NCI-H2081 (cell line): ENCODE measurements at places on chromosomes 1 and 21.

- DNase-seq, result no peak
These were observed 216.6 kb downstream of the MRPL39 start for GRCh38 chr21:25390701-25391100.

- DNase-seq, result no peak
These were observed 53.4 kb downstream of the DPH5 start for GRCh38 chr1:100972185-100972584.

DNA sequence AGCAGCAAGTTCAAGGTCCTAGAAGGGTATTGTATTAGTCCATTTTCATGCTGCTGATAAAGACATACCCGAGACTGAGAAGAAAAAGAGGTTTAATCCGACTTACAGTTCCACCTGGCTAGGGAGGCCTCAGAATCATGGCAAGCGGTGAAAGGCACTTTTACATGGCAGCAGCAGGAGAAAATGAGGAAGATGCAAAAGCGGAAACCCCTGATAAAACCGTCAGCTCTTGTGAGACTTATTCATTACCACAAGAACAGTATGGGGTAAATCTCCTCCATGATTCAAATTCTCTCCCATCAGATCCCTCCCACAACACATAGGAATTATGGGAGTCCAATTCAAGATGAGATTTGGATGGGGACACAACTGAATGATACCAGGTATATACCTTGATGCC is 409.5 kb downstream of the NTNG1 start:
- no peak for DNase-seq

GRCh38 chr21:17688912-17689874 is 76.5 kb upstream of the BTG3 start:
- DNase-seq, result peak; percentile 88

DNA sequence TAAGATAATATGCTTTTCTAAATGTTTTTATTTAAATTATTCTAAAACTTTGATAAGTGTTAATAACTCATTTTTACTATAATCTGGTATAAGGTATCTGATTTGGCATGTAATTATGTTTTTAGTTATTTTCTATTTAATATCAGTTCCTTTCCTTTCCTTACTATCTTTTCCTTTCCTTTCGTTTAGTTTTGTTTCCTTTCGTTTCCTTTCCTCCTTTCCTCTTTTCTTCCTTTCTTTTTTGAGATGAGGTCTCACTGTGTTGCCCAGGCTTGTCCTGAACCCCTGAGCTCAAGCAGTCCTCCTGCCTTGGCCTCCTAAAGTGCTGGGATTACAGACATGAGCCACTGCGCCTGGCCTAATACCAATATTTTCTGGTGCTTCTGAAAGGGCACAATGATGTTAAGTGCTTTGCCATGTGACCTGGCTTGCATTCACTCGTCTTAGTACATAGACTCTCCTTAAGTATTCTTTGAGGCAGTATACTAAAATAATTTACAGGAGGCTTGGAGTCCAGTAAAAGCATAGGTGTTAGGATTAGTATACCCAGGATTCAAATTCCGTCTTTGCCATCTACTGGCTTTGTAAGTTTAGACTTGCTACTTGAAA is 18.7 kb downstream of the MIER1 start:
- DNase-seq, result no peak

DNA sequence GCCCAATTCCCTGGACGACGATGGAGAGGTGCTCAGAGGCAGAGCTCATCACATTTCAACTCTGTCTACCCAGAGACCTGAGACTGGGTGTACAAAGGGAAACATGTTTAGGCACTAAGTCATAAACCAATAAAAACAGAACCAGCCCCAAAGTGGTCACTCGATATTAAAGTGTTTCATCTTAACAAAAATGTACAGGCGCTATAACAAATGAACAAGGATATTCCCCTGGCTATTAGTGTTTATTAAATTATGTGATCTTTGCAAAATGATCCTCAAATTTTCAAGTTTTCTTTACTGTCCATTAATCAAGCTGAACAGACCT is 43.6 kb downstream of the NPHP4 start:
- no peak for DNase-seq

DNA sequence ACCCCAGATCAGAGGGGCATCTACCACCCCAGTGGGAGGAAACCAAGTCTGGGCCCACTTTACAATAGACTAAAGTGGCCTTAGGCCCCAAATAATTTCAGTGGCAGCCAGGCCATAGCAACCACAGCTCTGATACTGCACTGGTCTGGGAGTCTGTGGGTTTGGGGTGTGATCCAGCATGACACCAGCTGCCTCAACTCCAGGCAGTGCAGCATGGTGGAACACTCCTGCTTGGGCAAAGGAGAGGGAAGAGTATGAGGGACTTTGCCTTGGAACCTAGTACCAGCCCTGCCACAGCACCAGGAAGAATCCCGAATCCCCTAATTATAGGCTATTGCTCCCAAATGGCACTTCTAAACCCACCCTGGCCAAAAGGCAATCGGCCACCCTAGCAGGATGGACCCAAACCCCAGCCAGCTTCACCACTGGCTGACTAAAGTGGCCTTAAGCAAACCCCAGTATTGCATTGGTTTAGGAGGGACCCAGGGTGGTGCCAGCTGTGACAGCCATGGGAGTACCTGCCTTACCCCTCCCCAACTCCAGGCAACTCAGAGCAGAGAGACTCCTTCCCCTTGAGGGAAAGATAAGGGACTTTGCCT is 47.1 kb downstream of the PACC1 start:
- no peak for DNase-seq

- peak; percentile 17 for DNase-seq
These were observed 9.8 kb downstream of the ERRFI1 start for GRCh38 chr1:8016210-8016894.

GRCh38 chr1:226831953-226832352 is 38.5 kb upstream of the PSEN2 start:
- no peak for DNase-seq

DNA sequence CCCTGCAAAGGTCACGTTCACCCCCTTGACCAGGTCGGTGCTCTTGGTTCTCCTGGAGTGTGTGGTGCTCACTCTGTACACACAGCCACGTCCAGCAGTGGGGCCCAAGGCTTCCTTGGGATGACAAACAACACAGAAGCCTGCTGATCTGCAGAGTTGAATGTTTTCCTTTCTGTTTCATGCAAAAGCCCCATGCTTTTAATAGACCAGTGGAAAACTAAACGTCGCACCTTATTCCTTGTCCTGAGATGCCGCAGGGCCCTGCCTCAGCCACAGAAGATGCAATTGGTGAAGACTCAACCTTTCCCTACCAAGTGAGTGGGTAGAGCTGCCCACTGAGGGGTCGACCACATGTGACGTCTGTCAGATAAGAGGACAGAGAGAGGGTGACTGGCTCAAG is 5.8 kb upstream of the PDPN start:
- no peak for DNase-seq

DNA sequence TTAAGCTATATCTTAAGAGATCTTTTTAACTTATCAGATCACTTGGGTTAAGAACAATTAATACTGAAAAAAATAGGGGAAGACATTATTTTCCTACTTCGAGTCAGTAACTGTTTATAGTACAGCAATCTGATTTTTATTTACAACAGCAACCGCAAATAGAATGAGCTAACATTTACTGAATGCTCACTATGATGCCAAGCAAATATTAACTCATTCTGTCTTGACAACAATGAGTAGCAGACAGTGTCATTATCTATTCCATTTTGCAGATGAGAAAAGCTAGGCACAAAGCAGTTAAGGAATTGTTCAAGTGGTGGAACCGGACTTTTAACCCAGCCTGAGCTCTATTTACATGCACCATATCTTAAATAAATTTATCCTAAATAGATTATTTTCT is 273.7 kb downstream of the NTNG1 start:
- DNase-seq, result no peak

GRCh38 chr1:158095737-158096335 is 84.9 kb upstream of the CD1D start:
- no peak for DNase-seq

DNA sequence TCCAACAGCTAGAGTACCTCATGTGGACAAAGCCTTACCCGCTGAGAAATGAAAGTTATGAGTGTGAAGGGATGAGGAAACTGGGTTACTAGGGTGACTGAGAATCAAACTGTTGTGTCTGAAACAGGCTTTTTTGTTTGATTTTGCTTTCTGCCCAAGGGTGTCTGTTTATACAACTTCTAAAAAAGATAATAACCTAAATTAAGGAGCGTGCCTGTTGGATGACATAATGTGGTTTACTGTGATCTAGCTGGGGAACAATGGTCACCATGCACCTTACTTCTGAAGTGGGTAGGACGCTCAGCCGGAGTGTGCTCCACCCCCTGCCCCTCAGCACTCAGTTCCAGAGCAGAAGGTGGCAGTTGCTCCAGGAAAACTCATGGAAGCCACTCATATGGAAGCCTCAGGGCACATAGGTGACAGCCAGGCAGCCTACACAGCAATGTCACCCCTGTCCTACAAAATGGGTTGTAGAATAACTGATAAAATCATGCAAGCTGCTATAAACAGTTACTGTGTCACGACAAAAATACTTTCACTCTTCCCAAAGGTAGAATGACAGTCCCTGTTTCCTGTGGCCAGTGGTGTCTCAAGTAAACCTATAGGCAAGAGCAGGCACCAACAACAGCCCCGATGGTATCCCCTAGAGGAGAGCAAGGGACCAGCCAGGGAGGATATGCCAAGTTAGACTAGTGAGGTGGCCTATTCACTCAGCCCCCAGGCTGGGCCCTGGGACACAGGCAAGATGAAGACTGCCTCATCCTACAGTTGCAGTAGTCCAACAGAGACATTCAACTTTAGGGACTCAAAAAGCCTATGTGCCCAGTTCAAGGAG is 29.3 kb downstream of the SIPA1L2 start:
- DNase-seq, result peak; percentile 54

DNA sequence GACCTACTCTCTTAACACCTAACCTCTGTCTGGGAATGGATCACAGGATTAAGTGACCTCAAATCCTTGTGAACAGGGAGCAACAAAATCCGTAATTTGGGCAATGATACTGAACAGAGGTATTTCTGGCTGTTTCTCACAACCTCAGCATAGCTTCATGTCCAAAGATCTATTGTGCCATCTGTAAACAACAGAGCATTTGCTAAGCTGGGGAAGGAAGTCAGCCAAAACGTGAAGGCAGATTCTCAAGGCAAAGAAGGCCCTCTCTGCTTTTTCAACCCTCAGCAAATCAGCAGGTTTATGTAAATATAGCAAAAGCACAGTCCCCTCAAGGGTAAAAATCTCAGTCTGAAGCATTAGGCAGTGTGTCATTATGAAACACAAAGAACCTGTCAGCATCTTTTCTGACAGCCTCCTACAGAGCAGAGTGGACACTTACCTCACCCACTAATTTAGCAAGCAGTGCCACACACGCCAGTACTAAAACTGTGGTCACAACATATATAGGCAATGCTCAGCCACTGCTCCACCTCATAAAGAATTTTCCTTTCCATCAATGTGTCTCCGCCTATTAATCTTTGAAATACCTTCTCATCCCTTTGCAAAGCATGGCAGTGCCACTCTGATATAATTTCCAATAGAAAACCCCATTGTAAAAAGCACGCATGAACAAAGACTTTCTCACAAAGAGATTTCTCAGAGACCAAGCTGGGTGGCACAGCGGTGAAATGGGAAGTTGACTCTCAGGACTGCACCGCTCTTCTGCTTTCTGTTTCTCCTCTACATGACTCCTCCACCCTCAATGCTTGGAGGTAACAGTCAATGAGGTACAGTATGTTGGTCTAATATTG is 188.0 kb downstream of the RERE start:
- DNase-seq, result peak; percentile 84

GRCh38 chr1:98468111-98468717 is 193.3 kb upstream of the SNX7 start:
- DNase-seq, result no peak

DNA sequence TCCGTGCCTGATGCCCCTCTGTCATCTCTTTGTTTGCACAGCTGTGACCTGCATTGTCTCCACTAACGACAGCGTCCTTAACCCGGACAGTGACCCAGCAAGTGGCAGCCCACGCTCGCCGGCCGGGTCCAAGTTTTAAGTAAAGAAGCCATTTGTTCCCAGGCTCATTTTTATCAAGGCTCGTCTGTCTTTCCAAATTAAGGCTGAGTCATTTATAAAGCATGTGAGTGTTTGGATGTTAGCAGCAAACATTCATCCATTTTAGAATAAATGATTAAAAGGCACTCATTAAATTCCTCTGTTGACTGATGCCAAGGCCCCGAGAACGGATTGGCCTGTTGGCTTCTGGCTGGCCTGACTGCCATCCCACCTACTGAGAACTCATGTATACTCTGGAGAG is 514.5 kb downstream of the NPHP4 start:
- no peak for DNase-seq

GRCh38 chr1:68221980-68222373 is 10.3 kb downstream of the WLS start:
- no peak for DNase-seq

DNA sequence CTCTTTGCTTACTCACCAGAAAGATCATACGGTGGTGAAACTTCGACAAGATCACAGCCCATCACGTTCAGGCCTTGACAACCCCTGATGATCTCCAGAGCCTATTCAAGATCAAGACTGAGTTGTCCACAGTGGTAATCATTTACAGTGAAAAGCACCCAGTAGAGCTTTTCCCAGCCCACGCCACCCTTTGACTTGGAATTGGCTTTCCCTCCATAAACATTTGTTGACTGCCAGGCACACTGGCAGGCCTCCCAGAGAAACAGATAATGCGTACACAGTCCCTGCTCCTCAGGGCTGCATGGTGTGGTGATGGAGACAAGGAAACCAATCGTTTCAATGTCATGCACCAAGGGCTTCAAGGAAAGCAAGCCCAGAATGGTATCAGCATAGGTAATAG is 10.1 kb downstream of the AGMAT start:
- DNase-seq, result no peak

GRCh38 chr1:204970937-204971336 is 72.1 kb upstream of the CNTN2 start:
- DNase-seq, result no peak

DNA sequence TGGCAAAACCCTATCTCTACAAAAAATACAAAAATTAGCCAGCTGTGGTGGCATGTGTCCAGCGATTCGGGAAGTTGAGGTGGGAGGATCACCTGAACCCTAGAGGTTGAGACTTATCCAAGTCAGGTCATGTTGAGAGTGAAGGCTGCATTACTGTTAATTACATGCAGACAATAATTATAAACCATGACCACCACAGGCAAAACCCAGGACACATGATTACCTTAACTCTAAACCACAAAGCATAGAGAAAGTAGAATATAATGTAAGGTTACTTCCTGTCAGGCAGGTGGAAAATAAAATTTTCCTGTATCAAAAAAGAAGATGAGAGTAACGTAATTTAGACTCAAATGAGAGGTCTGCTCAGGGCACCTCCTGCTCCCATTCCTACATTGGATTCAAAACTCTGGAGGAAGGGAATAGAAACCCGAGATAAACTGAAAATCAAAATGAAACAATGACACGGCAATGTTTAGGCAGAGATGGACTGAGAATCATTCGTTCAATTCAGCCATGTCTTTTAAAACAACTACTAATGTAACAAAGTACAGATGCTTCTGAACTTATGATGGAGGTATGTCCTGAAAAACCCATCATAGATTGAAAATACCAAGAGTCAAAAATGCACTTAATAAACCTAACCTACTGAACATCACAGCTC is 33.6 kb downstream of the RGS8 start:
- DNase-seq, result no peak

DNA sequence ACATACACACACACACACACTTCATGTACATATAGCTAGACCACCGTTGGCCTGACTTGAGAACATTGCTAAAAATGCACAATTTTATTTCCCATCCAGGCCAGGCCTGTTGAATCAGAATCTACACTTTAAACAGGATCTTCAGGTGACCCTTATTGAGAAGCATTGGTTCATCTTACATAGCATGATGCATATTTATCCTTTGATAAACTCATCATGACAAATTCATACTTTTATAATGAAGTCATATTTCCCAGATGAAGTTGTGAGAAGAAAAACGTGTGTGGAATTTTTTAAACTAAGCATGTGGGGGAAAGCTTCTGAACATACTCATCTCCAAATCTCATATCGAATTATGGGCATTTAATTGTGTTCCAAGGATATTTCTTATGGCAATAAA is 877.7 kb downstream of the MRPL39 start:
- DNase-seq, result no peak
